Fibroblast of upper back skin (primary cell): ENCODE measurements at places on chromosomes 1 and 21.
A peak's percentile ranks its signal among the peaks of the same experiment; 100 is the strongest.

DNA sequence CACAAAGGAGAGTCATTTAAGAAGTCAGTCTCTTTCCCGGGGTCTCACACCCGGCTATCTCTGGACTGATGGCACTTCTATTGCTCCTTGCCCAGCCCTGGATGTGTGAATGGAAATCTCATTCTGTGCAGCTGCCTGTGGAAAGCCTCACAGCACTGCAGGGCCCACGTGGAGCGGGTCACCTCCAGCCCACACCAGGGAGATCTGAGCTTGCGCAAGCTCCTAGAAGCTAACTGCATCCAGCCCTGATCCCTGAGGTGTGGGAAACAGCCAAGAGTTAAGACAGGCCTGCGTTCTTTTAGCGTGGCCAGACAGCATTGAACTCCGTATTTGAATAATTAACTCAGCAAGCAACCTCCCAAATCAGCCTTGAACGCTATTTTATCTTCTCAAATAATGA is 150.5 kb downstream of the LRIG2 start:
- no peak for DNase-seq

DNA sequence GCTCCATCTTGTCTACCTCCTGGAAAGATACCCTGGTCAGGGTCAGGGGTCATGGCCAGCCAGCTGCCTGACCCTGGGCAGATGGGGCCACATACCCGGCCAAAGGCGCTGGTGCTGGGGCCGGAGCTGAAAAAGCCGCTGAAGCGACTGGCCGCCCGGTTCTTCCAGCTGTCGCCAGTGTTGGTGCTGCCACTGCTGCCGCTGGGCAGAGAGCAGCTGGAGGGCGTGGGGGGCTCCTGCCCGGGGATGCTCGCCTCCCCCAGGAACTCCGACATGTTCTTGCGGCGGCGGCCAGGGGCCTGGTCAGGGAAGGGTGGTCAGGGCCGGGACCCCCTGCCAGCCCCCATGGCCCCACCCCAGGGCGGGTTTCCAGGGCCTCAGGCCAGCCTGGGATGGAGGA is 7.2 kb upstream of the TNFRSF25 start:
- no peak for DNase-seq

DNA sequence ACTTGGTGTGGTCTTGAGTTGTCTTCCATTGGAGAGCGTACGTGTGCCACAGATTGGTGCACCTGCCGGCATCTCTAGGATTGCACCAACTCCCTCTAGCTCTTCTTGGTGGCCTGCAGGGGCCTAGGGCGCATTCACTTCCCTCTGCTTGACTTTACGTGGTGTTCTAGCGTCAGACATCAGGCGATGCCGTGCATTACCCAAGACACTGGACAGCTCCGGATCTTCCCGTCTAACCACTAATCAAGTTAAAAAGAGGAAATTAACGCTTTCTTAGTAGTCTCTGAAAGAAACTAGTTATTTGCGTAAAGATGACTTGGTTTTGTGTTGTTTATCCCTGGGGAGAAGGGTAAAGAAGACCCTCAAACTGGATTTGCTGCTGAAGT is 510 bp upstream of the IL10RB start:
- no peak for DNase-seq

DNA sequence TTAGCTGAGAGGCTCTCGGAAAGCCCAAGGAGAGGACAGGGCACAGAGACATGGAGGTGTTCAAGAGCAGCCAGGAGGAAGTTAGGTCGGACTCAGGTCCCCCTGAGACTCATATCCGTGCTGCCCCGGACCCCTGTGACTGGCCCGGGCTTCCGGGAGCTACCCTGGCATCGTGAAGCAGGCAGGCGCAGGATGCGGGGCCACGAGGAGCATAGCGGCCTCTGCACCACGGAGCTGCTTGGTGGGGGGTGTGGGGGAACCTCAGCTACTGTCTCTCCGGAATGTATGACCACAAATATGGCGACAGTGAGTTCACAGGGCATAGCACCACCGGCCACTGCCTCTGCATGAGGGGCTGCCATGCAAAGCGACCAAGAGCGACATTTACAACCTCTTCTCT is 112.2 kb upstream of the GUCA2B start:
- DNase-seq: no peak

GRCh38 chr1:247204177-247204647 is 32.4 kb upstream of the ZNF124 start:
- DNase-seq: no peak

GRCh38 chr1:225520587-225521227 is 92.9 kb upstream of the LBR start:
- DNase-seq: no peak

GRCh38 chr1:203448521-203449061 is 27.0 kb upstream of the PRELP start:
- no peak for DNase-seq

DNA sequence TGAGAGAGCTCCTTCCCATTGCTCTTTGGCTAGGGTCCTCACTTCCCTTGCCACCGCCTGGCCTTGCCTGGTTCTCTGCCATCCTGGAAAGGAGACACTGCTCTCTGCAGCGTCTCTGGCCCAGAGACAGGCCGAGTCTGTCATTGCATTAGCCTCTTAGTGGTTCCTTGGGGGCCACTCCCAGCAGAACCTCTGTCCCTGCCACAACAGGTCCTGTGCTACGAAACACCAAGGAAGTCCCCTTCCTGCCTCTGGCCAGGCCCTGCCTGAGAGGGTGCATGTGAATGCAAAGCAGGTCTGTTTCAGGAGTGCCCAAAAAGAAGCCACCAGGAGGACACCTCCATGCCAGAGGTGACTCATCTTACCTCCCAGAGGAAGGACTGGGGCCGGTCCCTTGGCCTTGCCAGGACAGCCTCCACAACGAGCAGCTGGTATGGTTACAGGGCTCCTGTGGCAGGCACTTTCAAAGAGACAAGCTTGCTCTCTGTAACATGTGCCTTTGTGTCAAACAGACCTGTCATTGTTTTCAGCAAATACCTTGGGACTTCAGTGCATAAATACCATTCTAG is 59.6 kb downstream of the VPS26C start:
- DNase-seq: peak; percentile 31

DNA sequence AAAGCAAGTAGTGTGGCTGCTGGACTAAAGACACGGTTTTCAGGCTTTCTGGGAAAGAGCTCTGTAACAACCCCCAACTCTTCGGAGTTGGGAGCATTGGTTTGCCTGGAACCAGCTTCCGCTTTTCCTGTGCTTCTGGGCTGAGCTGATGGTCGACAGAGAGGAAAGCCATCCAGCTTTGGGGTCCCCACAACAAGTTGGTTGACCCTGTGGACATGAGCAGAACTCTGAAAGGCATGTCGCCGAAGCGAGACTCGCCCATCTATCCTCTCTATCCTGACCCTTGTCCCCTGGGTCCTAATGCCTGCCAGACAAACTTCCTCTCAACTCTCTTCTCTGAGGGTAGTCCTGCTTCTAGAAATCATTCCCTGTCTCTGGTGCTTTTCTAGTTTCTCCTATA is 31.9 kb upstream of the FCGR2A start:
- DNase-seq: no peak

DNA sequence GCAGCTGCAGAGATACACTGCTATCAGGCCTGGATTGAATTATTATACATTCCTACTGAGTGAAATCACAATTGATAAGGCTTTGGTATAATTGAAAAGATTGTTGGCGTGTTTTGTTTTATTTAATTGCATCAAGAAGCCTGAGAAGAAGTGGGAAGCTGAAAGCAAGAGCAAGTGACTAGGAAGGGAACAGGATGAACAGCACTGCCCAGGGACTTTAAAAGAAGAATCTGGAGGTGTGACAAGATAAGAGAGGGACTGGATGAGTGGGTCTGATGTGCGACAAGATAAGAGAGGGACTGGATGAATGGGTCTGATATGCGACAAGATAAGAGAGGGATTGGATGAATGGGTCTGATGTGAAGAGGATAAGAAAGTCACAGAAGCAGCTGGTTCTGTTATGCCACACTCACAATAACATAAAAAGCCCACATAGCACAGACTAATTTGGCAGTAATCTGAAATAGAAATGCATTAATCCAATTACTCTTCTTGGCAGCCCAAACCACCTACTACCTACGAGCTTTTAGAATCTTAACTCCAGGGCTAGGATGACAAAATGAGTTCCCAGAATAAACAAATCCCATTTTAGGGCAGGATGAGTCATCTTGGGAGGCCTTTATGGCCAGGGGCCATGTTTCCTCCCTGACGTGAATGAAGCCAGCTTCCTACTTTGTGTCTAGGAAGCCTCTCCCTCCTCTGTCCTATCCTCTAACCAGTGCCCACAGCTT is 129.7 kb downstream of the DUSP10 start:
- DNase-seq: peak; percentile 85

GRCh38 chr1:163147019-163147418 is 55.7 kb downstream of the RGS5 start:
- DNase-seq: no peak

- DNase-seq: no peak
These were observed 3.5 kb downstream of the PIK3CD start for GRCh38 chr1:9654834-9655723.

DNA sequence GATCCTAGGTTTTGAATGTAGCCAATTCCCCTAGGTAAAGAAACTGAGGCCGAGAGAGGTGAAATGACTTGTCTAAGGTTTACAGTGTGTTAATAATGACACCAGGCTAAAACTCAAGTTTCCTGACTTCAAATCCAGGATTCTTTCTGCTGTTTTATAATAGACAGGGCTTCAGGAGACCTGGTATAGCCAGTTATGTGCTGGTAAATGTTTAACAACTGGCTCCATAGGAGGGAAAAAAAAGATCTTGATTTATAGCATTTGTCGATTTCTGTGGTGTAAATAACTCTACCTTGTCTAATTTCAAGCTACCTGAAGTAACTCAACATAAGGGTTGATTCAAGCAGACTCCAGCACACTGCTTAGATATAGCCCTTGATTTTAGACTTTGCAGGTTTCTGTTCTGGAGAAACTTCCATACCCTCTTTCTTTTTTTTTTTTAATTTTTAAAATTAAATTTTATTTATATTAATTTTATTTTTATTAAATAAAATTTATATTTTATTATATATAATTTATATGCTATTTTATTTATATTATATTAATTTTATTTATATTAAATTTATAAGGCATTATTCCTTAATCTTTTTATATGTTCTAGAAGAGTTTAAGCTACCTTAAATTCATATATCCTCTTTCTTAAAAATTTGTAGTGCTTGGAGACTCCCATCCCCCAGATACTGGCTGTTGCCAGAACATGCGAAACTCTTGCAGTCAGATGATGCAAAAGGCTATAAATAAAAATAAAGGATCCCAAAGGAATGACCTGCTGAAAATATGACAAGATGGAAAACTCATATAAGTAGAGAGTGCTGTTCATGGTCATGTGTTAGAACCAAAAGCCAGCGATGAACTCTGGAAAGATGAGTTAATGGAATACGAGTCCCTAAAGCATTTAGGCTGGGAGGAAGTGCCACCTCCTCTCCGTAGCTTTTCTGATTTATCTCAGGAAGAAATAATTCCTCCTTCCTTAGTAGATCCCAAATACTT is 35.4 kb upstream of the SRSF10 start:
- peak; percentile 88 for DNase-seq

GRCh38 chr1:110203021-110203661 is 7.0 kb upstream of the KCNC4 start:
- peak; percentile 65 for DNase-seq

GRCh38 chr1:159996653-159997052 is 35.1 kb downstream of the PIGM start:
- peak; percentile 94 for DNase-seq

GRCh38 chr1:205879974-205880373 is 30.0 kb upstream of the PM20D1 start:
- no peak for DNase-seq

GRCh38 chr1:57348921-57349320 is 74.9 kb downstream of the DAB1 start:
- DNase-seq: no peak

DNA sequence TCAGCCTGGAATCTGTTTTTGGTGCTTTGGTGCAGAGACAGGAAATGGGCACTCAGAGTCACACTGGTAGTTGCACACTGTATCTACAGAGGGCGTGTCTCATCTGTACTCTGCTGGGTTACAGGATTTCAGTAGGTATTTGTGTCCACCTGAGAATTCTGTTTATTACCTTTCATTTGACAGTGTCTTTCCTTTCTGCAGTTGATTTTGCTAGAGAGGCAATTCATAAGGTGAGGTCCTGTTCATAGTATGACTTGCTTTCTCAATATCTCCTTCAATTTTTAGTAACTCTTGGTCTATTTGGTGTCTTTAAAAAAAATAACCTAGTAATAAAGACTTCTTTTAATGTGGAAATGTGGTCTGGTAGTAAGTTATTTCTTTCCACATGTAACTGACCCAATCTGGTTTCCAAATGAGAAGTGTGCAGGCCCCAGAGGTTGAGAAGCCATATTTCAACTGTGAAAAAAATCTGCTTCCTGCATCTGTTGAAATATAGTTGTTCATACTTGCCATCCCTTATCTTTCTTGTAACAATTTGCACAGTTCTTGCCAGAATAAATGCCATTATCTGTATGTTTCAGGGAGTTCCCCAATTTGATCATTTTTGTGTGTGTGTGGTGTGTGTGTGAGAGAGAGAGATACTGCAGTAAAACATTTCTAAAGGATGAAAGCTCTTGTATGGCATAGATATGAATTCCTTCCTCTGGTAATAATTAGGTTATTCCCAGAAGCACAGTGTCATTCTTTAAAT is 78.4 kb upstream of the DNAJC6 start:
- peak; percentile 17 for DNase-seq

- no peak for DNase-seq
These were observed 107.3 kb downstream of the NMNAT2 start for GRCh38 chr1:183310753-183311479.

- peak; percentile 45 for DNase-seq
These were observed 26.1 kb downstream of the PKP1 start for GRCh38 chr1:201309416-201309815.

DNA sequence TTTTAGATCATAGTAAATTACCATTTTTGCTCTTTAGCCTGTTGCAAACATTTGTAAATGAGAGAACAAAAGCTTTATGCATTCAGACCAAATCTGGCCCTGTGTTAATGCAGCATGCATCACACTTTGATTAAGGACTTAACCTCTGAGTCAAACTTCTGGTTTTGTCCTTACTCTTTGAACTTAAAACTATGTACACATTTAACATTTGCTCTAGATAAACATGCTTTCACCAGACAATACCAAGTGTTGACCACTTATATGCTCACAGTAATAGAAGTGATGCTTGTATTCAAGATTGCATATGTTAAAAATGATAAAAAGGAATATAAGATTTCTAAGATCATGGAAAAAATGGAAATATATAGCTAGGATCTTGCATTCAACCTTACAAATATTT is 1095.3 kb downstream of the ADGRL2 start:
- no peak for DNase-seq

DNA sequence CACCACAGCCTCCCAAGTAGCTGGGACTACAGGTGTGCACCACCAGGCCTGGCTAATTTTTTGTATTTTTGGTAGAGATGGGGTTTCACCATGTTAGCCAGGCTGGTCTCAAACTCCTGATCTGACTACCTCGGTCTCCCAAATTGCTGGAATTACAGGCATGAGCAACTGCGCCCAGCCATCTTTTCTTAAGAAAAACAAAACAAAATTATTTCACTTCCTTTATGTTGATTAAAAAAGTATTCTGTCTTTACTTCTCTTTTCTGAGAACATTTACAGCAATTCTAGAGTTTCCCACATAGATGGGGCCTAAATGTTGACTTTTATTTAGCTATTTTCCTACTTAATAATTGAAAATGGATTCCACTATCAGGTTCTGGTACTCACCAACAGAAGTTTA is 17.3 kb upstream of the TMEM183A start:
- no peak for DNase-seq
